ENCODE measurements at places on chromosomes 2 and 18.
A peak's percentile ranks its signal among the peaks of the same experiment; 100 is the strongest.

DNA sequence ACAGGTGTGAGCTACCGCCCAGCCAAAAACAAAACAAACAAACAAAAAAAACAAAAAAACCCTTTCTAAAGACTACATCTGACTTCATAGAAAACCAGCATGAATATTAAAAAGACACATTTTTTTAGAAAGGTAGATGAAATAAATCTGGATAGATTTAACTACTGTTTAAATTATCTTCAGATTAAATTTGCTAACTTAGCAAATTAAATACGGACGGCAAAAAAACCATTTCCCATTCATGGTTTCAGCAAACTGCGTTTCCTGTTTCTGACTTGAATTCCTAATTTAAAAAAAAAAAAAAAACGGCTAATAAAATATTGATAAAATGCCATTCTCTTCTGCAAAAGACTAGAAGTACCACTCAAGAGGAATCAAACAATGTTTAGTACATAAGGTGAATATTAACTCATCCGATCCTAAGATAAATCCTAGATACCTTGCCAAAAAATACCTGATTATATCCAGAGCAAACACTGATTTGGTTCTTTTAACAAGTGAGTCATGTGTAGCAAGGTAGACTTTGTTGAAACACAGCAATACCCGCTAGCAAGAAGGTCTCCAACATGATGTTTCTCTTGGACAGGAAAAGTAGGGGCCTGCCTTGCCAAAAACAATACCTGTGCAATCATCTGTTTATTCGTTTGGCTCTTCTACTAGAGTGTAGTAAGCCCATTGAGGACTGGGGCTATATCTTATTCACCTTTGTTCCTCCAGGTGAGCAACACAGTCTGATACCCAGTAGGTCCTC is 96.2 kb downstream of the BARD1 start:
- DNase-seq: no peak

- DNase-seq: no peak
Measured at GRCh38 chr2:218332920-218333645, 23.6 kb upstream of the CATIP start.

GRCh38 chr18:62258616-62259015 is 66.5 kb upstream of the TNFRSF11A start:
- DNase-seq: no peak

- no peak for DNase-seq
Measured at GRCh38 chr2:153641046-153641445, 162.5 kb upstream of the RPRM start.

DNA sequence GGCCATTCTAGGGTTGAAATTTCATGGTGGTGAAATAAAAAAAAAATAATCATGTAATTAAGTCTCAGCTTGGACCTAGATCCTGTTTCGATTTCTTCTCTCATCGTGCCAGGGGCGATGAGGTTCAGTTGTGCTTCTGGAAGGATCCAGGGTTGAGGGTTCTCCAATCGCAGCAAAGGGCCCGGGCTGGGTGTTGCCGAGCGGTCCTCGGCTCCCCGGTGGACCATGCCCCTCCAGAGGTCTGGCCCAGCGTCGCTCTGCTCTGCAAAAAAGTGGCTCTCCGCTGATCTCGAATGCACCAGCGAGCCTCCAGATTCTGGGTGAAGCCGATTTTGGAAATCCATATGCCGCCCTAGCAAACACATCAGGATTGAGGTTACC is 39.0 kb downstream of the EN1 start:
- DNase-seq: no peak

- DNase-seq: no peak
Measured at GRCh38 chr2:56185582-56186046, 1.8 kb downstream of the CCDC85A start.

DNA sequence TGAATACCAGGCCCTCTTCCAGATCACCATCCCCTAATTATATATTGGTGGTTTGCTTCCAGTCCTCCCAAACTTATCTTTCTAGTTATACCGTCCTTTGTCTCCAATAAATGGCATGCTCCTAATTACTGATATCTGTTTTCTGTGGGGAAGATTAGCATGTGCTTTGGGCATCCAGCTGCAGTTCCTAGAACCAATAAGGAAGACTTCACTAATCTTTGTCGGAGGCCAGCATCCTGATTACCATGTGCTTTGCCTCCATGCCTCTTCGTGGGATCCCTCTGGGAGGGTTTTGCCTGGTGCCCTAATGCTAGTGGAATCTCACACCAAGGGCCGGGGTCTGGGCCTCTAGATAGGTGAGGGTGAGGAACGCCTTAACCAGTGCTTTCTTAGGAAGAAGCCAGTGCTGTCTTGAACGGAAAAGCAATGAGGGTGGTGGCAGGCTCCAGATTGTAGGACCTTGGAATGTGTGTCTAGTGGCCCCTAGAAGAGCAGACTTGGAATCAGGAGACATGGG is 47.7 kb downstream of the ACKR3 start:
- DNase-seq: no peak

DNA sequence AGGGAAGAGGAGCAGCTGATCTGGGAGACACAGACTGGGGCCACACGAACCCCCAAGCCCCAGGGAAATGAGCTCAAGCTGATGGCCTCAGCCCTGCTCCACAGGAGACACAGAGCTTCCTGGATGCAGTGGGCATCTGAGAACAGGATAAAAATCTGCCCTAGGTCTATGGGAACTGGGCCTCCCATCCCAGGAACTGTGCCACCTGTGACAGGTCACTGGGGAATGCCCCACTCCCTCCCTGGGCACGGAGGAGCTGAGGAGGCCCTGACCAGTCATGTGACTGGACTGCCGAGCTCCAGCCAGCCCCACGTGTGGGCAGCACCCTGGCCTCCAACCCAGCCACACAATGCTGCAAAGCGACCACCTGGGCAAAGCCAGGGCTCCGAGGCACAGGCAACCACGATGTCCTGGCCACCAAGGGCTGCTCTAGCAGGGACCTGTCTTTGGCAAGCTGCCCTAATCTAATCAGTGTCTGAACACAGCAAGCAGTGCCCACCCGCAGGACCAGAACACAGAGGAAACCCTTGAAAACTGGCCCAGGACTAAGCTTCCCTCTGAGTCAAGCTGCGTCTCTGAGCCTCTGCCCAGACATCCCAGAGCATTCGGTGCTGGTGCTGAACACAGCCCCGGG is 57.8 kb upstream of the ID2 start:
- DNase-seq: no peak

DNA sequence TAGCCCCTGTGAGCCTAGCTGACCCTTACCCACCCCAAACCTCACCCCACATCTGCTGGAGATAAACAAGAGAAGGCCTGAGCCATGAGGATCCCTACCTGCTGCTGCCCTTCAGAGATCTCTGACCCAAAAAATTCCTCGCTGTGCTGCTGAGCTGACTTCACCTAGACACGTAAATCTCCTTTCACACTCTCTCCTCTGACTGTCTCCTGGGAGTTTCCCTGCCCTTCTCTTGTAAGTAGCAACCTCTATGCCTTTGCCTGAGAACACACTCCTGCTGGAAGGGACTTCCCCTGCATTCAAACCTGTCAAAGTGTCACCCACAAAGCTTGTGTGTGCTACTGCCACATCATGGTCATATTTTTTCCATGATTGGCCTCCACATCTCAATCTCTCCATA is 134.2 kb upstream of the NOL4 start:
- DNase-seq: no peak

- no peak for DNase-seq
Measured at GRCh38 chr2:75390169-75390568, 170.6 kb downstream of the EVA1A start.

- DNase-seq: no peak
Measured at GRCh38 chr2:188607501-188607900, 315.8 kb downstream of the GULP1 start.

DNA sequence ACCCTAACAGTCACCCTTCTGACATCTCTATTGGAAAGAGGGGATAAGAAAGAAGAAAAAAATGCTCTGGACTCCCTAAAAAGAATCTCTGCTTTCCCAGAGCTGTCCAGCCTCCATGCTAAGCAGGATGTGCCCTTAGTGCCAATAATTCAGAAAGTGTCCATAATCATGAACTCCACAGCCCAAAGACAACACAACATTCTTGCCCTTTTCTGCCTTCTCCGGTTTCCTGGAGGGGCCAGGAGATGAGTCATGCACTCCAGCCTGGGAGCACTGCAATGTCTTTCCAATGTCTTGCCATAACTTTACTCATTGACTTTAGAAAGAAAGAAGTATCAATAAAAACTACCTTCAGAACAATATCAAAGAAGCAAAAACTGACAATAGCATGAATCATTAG is 44.0 kb downstream of the KLF7 start:
- DNase-seq: peak; percentile 76

GRCh38 chr2:119233326-119234020 is 9.8 kb downstream of the STEAP3 start:
- peak; percentile 72 for DNase-seq

DNA sequence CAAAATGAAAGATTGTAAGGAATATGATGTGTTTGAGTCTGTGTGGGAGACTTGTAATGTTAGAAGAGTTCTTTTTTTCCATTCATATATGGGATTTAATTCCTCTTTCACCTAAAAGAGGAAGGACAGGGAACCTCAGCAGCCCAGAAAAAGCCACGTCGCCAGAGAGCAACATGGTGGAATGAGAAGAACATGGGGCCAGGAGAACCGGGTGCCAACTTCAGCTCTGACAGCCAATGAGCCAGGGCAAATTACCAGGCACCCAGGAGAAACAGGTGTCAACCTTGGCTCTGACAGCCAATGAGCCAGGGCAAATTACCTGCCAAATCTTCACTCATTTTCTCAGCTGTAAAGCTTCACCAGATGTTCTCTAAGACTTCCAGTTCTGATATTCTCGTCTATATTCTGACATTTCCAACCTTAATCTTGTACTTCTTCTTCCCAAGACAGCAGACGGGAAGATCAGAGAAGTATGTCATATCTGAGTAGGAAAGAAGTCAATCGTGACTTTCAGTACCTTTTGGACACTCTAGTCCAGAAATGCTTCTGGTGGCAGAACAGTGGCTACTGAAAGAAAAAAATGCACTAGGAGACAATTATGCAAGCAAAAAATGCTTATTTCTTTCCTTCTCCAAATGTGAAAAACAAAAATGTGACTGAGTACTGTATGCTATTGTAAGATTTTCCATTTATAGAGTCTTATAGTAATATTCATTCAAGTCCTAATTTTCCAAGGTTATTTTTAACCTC is 79.2 kb upstream of the COL5A2 start:
- no peak for DNase-seq

DNA sequence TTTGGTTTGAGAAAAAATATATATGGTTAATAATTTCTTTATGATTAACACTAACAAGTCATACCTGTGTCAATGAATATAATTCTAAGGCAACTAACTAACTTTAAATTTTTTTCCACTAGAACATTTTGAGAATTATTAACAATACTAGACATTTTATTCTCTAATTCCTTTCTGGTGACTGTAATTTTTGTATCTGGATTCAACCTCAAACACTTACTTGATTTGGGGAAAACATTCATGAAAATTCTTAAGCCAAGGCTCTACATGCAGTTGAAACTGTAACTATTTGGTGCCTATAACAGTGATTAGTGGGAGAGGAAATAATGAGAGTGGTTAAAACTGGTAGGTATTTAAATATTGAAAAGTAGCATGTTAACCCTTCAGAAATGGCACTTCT is 546.5 kb upstream of the KLHL29 start:
- DNase-seq: no peak

- no peak for DNase-seq
Measured at GRCh38 chr2:120986898-120987650, 251.4 kb downstream of the GLI2 start.

GRCh38 chr18:80231616-80232015 is 15.7 kb downstream of the PARD6G start:
- no peak for DNase-seq

DNA sequence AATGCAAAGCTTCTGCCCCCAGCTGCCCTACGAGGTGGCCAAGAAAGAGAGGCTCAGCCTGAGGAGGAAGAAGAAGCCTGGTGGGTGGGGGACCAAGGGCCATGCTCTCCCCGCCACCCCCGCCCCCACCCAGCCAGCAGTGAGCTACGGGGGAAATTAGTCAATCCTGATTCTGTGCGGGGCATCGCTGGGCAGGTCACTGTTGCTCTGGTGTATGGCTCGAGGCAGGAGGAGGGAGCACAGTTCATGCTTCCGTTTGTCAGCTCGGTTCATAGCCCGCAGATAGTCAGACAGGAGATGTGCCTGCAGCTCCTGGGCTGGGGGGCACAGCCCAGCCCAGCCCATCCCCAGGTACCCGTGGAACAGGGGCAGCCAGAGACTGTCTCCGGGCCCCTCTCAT is 17.1 kb downstream of the RAMP1 start:
- no peak for DNase-seq

DNA sequence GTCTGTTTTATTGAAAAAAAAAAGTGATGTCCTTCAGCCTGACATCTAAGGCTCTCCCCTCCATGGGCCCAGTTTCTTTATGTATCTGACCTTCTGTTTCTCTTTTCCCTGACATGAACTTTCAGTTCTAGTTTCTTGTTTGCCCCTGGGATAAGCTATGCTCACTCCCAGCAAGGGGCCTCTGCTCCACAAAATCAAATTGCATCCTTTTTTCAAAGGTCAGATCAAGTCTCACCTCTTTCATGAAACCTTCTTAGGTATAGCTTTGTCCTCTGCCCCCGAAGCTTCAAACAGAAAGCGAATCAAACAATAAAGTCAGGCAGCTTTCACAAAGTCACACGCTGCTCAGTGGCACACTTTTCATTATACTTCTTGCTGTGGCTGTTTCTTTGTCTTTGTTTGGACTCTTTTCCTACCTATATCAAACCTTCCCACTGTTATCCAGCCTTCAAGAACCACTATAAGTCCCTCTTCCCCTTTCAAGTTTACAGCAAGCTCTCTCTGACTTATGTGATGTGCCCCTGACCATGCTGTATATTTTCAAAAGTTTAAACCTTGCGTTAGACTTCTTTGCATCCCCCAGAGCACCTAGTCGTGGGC is 23.3 kb downstream of the MAP3K19 start:
- DNase-seq: no peak

- peak; percentile 96 for DNase-seq
Measured at GRCh38 chr2:27705851-27706622, 42.3 kb downstream of the SLC4A1AP start.

DNA sequence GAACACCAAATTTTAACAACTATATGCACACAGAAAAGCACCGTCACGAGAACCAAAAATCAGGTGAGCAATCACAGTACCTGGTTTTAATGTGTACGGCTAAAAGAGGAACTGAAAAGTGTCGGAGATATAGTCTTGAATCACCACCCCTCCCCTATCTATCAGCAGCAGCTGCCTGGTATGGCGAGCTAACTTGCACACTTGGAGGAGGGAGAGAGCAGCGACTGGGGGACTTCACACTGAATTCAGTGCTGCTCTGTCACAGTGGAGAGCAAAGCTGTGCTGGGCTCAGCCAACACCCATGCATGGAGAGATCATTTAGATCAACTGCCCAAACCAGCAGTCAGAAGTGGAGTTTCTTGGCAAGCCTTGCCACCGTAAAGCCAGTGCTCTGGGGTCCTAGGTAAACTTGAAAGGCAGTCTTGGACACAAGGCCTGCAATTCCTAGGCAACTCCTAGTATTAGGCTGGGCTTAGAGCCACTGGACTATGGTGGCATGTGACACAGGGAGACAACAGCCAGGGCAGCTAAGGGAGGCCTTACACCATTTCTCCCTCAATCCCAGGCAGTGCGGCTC is 89.2 kb upstream of the CD226 start:
- no peak for DNase-seq

All from skeletal muscle cell (primary cell).